ENCODE measurements at places on chromosomes 7 and 10. TPM values are rescaled to one million over a fixed set of nuclear protein-coding genes. Genes with fewer than 3 reads are reported as not detected.

Gene TEX47
- total RNA-seq: not detected

Gene IL2RA
- 5.7 TPM for total RNA-seq

DNA sequence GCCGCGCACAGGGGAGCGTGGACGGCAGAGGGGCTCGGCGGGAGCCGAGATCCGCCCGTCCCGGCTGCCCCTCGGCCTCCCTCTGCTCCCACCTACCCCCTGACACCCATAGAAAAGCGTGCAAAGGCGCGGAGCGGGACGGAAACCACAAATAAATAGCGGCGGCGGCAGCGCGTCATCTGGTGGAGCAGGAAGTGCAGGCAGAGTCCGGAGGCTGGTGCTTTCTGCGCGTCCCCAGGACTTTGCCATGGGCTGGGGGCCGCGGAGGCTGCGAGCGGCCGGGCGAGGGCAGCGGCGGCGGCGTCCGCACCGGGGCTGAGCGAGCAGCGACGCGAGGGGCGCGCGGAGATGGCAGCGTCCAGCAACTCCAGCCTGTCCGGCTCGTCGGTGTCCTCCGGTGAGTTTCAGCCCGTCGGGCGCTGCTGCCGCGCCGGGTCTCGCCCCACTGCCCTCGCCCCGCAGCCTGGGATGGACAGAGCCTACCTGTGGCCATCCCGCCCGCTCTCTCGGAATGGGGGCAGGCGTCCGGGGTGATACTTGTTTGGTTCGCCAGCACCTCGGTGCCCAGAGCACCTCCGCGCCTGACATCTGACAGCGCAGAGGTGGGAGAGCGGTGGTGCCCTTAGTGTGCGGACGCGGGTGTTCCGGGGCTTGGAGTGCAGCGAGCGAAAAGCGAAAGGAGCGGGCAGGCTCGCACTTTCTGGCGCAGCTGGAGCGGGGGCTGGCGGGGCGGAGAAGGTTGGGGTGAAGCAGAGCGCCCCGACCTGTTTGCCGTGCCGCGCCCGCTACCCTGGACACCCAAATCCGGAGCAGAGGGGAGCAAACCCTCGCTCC, at the start of gene CHN2:
TSS of gene CHN2 (plus strand) at position 182 of the 834 bp plus-strand sequence.
- peaks cover 6% of the 10 kb centered on the region for H3K4me1 ChIP-seq
- peak within 1 kb of the TSS; percentile 22 for H3K27ac ChIP-seq
- DNase-seq: peak; percentile 74
- peak within 1 kb of the TSS; percentile 63 for H3K4me3 ChIP-seq
- no peaks in the 10 kb centered on the region for H3K36me3 ChIP-seq

DNA sequence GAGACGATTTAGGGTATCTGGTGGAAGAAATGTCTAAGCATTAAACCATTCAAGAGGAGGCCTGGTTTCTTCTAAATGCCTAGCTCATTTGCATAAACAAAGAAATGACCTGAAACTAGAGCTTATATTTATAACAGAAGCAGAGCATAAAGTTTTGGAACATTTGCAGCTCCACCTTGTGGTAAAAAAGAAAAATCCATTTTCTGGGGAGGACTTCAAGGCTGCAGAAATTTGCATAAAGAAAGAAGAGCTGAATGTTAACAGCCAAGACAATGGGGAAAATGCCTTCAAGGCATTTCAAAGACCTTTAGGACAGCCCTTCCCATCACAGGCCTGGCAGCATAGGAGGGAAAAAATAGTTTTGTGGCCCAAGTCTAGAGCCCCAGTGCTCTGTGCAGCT, 362.0 kb downstream of the ZNF248 start:
- H3K4me3 ChIP-seq: no peak overlapping the region
- no peaks in the 10 kb centered on the region for H3K27me3 ChIP-seq
- no peak for DNase-seq
- H3K4me1 ChIP-seq: no peaks in the 10 kb centered on the region
- H3K36me3 ChIP-seq: no peaks in the 10 kb centered on the region

DNA sequence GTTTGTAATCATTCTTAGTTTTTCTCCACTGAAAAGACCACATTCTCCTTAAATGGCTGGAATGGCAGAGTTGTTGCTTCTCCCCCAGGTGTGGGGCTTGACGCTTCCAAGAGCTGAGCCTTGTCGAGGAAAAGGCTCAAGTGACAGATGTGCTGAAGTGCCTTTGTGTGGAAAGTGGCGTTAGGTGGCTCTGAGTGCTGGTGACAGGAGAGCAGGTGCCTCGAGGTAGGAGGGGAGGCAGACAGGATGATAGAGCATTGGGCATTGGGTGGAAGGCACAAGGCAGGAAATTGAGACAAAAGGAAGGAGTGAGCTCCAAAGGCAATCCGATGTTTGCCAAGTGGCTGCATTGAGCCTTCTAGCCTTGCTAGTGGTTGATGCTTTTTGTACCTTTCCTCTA, 6.7 kb downstream of the KIAA1217 start:
- H3K36me3 ChIP-seq: peaks cover 5% of the 10 kb centered on the region
- H3K4me3 ChIP-seq: no peak overlapping the region
- H3K4me1 ChIP-seq: peaks cover 4% of the 10 kb centered on the region
- no peaks in the 10 kb centered on the region for H3K27me3 ChIP-seq

DNA sequence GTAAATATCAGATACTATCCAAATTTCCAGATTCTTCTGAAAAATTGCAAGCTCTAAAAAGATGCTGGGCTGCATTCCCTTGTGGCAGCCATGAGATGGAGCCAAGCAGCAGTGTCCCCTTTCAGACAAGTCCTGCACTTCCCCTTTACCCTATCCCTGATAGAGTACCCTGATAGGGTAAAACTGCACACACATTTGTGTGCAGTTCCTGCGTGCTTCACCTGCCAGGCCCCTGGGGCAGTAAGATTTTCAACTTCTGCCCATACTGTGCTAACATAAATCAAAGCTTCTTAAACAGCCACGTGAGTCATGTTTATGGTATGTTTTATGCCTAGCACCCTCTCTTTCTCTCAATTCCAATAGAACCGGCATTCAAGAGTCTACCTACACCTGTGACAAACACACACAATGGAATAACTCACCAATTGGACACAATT, 52.2 kb downstream of the IFIT5 start:
- no peaks in the 10 kb centered on the region for H3K27me3 ChIP-seq
- DNase-seq: peak; percentile 45
- no peak overlapping the region for H3K4me3 ChIP-seq
- peaks cover 11% of the 10 kb centered on the region for H3K4me1 ChIP-seq
- no peaks in the 10 kb centered on the region for H3K36me3 ChIP-seq
